ENCODE measurements at places on chromosomes 6 and 20.

- DNase-seq, result no peak
Observed at GRCh38 chr20:46923550-46923949, 28.9 kb downstream of the EYA2 start.

GRCh38 chr6:67933278-67933677, 701.8 kb upstream of the ADGRB3 start:
- DNase-seq, result no peak

GRCh38 chr6:149266659-149267058, 50.9 kb upstream of the TAB2 start:
- no peak for DNase-seq

- no peak for DNase-seq
Observed at GRCh38 chr6:81572020-81572419, 180.5 kb downstream of the TENT5A start.

GRCh38 chr20:19012676-19013075, 199.1 kb downstream of the SCP2D1 start:
- peak; percentile 11 for DNase-seq

DNA sequence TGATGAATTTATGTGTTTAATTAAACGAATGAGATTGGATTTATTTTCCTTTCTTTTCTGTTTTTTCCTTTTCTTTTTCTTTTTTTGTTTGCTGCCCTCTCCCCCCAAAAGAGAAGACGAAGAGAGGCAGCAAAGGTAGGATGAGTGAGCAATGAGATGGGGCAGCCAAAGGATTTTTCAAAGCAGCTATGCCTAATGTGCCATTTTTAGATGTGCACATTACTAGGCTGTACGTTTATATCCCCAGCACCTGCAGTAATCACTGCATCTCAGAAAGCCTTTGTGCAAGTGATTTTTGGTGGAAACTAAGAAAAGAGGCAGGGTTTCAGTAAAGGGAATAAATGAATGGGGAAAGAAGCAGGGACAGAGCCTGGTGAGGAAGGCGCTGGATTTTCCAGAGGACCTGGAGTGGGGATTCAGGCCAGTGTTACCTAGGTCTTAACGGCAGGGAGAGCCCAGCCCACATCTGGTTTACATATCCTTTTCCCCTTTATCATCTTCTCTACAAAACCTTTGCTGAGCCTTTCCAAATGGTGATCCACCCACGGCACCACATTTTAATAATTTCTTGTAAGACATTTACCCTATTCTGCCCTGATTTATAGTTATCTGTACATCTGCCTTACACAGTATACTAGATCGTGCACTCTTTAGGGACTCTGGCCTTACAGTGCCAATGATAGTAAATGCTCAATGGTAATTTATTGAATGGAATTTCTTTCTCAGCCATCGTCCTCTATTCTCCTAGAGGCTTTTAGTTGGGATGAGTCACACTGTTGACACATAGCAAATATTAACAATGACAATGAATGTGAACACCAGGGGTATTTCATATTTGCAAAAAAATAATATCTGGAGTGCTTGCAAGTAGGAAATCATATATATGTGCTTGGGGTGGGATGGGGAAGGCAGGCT, 38.3 kb upstream of the ATXN1 start:
- no peak for DNase-seq

DNA sequence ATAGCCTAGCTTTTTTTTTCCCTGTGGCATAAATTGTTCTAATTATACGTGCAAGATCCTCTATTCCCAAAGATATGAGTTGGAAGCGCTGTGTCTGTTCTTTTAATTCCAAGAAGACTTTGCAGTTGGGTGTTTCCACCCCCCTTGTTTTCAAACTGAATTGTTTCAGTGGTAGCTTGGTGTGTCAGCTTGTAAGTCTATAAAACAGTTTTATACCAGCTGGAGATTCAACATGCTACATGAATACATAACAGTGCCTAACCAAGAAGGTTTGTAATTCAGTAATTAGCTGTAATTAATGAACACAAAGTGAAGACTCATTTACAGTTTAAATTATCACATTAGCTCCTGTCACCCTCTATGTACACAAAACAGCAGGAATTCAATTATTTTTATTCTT, 154.0 kb downstream of the ZNF217 start:
- no peak for DNase-seq

GRCh38 chr6:109515781-109516409, 32.9 kb upstream of the ZBTB24 start:
- no peak for DNase-seq

GRCh38 chr6:132961122-132961521, 146.8 kb downstream of the RPS12 start:
- no peak for DNase-seq

DNA sequence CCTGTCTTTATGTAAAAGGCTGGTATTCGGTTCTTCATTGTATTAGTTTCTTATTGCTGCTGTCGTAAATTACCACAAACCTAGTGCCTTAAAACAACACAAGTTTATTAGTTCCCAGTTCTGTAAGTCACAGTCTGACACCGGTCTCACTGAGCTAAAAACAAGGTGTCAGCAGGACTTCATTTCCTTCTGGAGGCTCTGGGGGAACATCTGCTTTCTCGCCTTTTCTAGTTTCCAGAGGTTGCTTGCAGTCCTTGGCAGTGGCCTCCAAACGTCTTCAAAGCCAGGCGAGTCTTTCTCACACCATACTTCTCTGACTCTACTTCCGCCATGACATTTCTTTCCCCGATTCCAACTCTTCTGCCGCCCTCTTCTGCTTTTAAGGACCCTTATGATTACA, 43.0 kb upstream of the ZFAND3 start:
- DNase-seq, result no peak

GRCh38 chr20:4457566-4458543, 263.9 kb upstream of the PRND start:
- DNase-seq, result no peak

DNA sequence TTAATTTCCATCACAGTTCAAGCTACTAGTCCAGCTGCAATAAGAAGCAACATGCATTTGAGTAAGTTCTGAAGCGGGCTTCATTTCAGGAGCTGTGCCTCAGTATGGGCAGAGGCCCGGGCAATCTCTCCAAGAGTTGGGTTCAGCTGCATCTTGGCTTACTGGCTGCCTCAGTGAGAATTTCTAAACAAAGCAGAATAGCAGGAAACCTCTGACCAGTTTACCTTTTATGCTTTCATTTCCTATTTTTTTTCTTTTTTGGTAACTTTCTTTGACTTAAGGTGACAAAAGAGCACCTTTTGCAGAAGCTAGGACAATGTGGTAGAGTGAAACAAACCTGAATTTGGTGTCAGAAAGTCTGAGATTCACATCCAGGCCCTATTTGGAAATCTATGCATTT, 51.0 kb upstream of the FBXO30 start:
- no peak for DNase-seq

- peak; percentile 74 for DNase-seq
Observed at GRCh38 chr20:11890331-11891076, 27.2 kb upstream of the BTBD3 start.

GRCh38 chr6:108250240-108250866, 10.5 kb downstream of the SNX3 start:
- peak; percentile 20 for DNase-seq

GRCh38 chr20:10469599-10469998, 34.5 kb downstream of the SLX4IP start:
- peak; percentile 76 for DNase-seq

- DNase-seq, result no peak
Observed at GRCh38 chr6:168732676-168733075, 291.7 kb downstream of the SMOC2 start.

DNA sequence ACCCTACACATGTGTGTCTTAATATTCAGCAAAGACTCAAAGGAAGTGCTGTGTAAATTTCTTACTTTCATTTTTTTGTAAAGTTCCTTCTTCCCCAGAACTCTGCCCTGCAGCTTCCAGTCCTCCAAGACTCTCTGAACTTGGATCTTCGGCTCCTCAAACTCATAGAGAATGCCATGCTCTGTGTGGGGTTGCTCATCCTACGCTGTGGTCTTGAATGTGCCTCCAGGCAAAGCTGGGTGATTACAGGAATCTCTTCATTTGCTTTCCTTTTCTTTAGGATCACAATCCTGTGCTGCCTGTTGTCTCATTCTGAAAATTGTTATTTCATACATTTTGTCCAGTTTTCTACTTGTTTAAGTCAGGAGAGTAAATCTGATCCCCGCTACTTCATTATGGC, 14.5 kb upstream of the CDC5L start:
- DNase-seq, result no peak

- DNase-seq, result no peak
Observed at GRCh38 chr6:84773431-84774156, 9.2 kb upstream of the TBX18 start.

DNA sequence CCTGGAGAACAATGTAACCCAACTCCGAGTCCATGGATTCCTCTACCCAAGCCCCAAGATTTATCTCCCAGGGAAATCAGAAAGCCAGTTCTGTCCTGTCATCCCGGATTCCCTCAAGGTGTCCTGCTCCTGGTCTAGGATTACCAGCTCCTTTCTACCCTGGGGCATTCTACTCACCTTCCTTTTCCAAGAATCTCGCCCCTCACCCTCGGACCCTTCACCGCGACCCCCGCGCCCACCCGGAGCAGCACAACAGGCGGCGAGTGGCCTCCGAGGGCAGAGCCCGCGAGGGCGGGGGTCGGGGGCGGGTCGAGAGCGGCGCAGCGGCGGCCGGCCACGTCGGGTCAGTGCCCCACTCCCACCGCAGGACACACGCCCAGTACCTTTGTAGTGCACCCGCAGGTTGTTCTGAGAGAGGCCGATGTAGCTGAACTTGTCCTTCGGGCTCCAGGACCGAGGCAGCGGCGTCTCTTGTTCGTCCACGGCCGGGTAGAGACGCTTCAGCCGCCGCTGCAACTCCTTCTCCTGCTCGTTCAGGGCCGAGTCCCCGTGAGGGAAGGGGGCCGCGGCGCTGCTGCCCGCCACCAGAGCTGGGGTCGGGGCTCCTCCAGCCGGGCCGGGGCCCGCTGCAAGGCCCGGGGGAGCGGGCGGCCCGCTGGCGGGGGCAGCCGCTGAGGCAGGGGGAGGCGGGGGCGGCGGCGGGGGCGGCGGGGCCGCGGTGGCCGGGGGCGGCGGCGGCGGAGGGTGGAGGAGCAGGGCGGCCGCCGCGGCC, 897 bp downstream of the RANBP9 start:
- DNase-seq, result no peak

DNA sequence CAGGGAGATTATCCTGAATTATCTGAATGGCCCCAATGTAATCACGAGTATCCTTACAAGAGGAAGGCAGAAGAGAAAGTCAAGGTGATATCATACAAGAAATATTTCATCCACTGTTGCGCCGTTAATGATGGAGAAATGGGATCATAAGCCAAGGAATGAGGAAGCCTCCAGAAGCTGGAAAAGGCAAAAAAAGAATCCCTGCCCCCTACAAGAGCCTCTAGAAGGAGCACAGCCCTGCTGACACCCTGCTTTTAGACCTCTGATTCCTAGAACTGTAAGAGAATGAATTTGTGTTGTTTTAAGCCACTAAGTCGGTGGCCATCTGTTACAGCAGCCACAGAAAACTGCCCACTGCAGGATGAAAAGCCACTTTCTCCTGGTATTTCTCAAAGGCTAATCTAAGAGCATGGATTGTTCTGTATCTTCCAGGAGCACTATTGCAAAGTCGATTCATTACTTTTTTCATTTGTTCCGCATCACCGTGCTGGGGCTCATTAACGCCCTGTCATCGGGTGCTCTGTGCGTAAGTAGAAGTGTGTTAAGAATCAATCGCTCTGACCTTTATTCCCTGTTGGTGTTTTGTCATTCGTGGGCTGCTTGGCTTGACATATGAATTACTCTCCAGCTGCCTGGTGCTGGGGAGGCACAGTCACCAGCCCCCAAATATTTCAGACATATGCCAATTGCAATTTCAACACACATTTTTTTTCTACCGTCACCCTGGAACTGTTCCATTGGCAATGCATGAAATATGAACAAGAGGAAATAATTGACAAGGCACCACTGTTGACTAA, 117.0 kb downstream of the PCSK2 start:
- DNase-seq, result no peak

DNA sequence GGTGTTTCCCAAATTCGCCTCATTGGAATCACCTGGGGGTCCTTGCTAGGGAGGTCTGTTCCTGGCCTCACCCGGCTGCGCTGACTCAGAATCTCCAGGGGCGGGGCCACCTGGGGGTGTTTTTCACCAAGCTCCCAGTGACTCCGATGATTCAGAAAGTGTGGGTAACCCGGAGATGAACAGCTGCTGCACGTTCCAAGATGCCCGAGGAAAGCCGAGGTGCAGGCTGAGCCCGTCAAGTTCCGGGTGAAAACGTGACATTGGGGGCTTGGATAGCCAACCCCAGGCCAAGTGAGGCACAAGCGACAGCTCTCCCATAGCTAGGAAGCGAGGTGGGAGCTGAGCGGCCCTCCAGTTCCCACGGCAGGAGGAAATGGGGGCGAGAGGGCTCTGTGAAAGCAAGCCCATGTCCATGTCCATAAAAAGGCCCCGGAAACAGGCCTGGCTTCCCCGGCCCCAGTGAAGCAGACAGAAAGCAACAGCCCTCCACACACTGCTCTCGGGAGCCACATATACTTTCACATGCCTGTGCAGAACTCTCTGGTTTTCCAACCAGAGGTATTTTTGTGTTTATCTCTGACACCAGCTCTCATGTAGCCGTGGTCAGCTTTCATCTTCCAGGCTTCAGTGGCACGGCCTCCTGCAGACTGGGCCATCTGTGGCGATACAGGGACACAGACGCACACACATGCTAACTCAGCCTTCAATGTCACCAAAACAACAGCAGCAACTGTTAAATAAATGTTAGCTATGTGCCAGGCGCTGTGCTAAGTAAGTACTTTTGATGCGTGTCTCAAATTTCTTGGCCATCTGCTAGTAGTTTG, 90.7 kb upstream of the CCDC28A start:
- DNase-seq, result no peak

All from AML-193 (cell line).